IgD-negative memory B cell (primary cell): ENCODE measurements at places on chromosomes 16 and 17. TPM values are rescaled to one million over a fixed set of nuclear protein-coding genes. Genes with fewer than 3 reads are reported as not detected.

The KCTD2 gene
- polyA plus RNA-seq, result 5.7 TPM

The GRIN2C gene
- not detected for polyA plus RNA-seq

The SMIM36 gene
- polyA plus RNA-seq, result not detected

The CFAP97D1 gene
- polyA plus RNA-seq, result not detected

The ZNF597 gene
- polyA plus RNA-seq, result 1.0 TPM

The HOXB2 gene
- polyA plus RNA-seq, result 0.94 TPM

The GLIS2 gene
- polyA plus RNA-seq, result not detected

The TEKT5 gene
- polyA plus RNA-seq, result not detected

The CCL8 gene
- not detected for polyA plus RNA-seq

The PPP1R1B gene
- not detected for polyA plus RNA-seq

The ADAM11 gene
- polyA plus RNA-seq, result not detected
